Fibroblast of skin of abdomen (primary cell): ENCODE measurements at places on chromosomes 6 and 20.

GRCh38 chr20:49779972-49780371, 32.7 kb upstream of the SLC9A8 start:
- DNase-seq: no peak

GRCh38 chr20:10217721-10218410, 764 bp upstream of the SNAP25 start:
- DNase-seq: peak; percentile 87

DNA sequence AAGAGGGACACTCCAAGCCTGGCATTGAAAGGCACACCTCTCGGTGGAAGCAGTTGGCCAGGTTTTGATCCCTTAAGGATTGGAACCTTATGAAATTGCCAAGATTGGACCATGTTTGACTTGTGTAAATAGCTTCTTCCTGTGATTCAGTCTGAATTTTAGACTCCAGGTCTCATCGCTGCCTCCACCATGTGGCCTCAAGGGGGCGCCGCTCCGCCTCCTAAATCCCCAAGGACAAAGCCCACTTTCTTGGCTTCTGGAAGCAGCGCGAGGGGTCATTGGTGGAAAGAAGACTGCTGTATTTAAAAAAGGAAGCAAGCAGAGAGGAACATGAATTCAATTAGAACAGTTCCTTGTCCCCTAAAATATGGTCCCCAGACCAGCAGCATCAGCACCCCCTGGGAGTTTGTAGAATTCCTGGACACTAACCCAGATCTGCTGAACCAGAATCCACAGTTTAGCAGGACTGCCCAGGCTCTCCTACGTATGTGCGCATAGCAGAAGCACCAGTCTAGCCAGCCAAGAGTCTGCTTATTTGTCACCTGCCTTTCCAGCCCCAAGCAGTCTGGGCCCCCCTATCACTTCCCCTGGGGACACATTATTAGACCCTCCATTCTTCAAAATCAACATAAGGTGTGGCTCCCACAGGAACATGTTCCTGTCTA, 108.5 kb downstream of the LY86 start:
- DNase-seq: peak; percentile 64

DNA sequence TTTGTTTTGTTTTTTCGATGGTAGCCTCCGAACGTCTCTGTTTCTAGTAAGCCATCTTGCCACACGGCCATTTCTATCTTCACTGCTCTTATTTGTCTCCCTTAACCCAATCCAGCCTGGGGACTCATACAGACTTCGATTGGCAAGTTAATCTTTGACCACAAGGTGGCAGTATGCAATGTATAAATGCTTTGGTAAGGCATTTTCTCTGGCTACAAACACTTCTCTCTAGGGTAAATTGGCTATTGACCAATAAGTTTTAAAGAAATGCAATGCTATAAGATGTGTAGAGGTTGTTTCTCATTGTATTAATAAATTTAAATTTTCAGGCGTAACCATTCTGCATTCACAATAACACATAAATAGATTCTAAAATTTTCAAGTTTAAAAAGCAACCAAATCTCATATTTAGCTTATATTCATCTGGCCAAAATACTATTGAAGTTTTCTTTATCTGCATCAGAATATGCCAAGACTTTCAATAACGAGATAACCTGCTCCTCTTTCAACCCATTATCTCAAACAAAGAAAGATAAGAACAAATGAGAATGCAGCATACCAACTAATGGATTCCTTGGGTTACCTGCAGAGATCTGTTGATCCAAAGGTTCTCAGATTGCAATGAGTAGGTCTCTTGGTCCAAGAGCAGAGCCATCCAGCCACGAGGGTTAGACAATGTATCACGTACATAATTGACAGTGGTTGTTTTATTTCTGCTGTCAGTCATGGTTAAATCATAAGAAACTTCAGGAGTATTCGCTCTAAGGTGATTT, 231.9 kb downstream of the PKHD1 start:
- peak; percentile 30 for DNase-seq

DNA sequence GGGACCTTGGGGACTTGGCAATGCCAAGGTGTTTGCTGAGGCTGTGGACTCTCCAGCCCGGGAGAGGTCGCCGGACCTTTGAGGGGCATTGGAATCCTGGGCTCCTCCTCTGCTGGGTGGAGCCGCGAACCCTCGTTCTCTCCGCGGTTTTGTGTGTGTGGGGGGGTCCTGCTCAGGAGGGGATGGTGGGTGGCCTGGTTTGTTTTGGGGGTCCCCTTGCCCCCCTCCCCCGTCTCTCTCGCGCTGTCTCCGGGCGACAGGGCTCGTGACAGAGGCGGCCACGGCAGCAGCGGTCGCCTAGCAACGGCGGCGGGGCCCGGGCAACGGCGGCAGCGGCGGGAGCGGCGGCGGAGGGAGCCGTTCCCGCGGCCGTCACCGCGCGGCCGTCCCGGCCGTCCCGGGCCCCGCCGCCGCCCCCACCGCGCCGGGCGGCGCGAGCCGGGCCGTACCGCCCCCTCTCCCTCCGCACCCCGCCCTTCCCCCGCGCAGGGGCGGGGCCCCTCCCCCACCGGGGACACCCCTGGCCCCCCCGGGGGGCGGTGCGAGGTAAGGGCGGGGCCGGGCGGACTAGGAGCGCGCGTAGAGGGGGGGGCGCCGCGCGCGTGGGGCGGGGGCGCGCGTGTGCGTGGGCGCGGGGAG, 7.8 kb downstream of the SYNGAP1 start:
- no peak for DNase-seq

- DNase-seq: peak; percentile 52
Observed at GRCh38 chr6:154370545-154370944, 13.9 kb upstream of the IPCEF1 start.

DNA sequence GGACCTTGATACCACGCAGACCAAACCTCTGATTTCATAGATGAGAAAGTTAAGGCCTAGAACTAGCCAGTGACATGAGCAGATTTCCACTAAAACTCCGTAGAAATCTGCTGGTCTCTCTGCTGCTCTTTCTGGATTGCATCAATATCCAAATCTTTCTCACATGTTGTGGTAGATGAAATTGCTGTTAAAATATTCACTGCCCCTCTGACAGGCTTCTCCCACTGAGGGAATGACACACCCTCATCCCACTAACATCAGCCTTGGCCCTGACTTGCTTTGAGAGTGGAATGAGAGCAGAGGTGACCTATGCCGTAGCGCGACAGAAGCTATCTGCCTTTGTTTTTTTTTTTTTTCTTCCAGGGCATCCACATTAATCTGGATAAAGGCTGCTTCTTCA, 20.4 kb upstream of the EXOC2 start:
- peak; percentile 36 for DNase-seq

GRCh38 chr6:11650025-11650696, 112.6 kb downstream of the TMEM170B start:
- DNase-seq: peak; percentile 82

- peak; percentile 47 for DNase-seq
Observed at GRCh38 chr20:14142171-14142570, 146.9 kb downstream of the MACROD2 start.
